Hematopoietic multipotent progenitor cell treated with erythropoietin and hydrocortisone succinate and interleukin-3 and kit ligand, for 4 days (in vitro differentiated cells): ENCODE measurements at places on chromosomes 12 and 14.

DNA sequence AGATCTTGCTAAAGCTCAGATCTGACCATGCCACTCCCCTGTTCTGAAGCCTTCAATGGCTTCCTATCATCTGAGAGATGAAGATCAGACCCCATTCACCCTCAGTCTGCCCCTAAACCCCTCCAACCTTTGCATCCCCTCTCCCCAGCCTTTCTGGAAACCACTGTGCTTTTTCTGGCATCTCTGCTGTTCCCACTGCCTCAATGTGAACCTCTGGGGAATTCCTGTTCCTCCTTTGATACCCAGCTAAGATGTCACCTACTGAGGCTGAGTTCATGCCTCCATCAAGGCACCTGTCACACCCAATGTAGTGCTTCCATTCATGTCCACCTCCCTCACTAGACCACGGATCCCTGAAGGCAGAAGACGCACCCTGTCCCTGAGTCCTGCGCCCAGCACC is 19.3 kb downstream of the CYP46A1 start:
- no peak for DNase-seq

DNA sequence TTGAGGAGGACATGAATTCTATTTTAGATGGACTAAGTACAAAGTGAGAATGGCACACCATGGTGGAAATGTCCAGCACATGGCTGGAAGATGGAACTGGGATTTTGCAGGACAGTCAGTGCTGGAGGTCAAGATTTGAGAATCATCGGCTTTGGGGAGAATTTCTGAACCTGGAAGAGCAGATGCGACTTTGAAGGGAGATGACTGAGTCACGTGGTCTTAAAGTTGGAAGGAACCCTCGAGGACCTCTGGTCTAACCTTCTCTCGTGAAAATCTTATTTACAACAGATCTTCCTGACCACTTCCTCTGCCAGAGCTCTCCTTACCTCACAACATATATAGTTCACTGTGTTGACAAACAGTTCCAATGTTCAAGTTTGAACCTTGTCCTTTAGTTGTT is 415.4 kb downstream of the ATP23 start:
- DNase-seq = no peak

GRCh38 chr12:128603573-128604115 is 220.1 kb downstream of the SLC15A4 start:
- DNase-seq = no peak

- DNase-seq = no peak
Observed at GRCh38 chr12:83044736-83045135, 358.0 kb downstream of the TMTC2 start.

DNA sequence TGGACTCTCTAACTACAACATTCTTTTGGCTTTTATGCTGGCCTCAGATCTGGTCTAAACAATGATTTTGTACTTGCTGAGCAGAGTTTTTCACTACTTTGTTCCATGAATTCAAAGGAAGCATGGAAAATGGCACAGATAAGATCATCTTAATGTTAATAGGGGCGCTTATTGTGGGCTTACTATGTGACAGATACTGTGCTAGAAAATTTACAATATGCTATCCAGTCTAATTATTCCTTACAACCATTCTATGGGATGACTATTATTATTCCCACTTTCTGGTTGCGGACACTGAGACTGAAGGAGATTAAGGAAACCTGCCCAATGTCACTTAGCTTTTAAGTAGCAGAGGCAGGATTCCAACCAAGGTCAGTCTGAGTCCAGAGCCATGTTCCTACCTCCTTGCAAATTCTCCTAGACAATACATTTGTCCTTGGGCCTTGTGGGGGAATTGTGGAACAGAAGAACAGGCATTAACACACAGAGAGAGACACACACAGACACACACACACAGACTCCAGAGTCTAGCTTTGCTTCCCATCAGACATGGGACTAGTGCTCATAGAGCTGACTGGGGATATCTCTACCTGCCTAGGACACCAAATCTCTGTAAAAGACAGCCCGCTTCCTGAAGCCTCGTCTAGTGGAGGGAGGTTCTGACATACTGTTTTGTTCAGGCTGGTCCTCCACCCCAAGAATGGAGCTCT is 107.7 kb downstream of the SLC38A1 start:
- no peak for DNase-seq

GRCh38 chr14:59359431-59360124 is 105.6 kb downstream of the GPR135 start:
- peak; percentile 71 for DNase-seq

GRCh38 chr14:57712102-57712501 is 153.8 kb downstream of the SLC35F4 start:
- DNase-seq = no peak

DNA sequence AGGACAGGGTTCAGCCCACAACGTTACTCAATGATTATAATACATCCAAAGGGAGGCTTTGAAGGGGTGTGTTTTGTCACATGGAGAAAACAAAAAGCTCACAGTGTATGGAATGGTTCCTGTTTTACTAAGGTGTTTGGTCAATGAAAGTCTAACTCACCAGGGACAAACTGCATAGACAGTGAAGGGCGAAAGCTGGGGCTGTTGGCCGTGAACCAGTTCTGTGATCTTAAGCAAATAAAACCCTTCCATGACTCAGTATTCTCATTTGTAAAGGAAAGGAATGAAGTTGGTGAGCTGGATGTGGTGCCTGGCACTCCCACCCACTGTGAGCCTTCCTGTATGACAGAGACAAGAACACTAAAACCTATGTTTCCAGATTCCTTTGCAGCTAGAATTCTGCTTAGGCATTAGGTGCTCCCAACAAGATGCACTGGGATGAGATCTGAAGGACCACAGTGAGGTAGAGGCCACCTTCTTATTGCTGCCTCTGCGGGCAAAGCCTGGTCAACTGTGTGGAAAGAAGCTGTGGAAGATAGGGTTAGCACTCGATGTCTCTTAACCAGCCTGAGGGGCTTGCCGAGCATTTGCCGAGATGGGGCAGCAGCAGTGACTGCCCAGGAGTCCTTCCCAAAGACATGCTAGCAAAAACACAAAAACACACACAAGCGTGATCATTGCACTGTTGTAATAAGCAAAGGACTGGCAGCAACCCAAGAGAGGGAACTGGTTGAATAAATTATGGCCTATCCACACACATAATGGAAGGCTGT is 48.5 kb downstream of the VCPKMT start:
- DNase-seq = no peak

DNA sequence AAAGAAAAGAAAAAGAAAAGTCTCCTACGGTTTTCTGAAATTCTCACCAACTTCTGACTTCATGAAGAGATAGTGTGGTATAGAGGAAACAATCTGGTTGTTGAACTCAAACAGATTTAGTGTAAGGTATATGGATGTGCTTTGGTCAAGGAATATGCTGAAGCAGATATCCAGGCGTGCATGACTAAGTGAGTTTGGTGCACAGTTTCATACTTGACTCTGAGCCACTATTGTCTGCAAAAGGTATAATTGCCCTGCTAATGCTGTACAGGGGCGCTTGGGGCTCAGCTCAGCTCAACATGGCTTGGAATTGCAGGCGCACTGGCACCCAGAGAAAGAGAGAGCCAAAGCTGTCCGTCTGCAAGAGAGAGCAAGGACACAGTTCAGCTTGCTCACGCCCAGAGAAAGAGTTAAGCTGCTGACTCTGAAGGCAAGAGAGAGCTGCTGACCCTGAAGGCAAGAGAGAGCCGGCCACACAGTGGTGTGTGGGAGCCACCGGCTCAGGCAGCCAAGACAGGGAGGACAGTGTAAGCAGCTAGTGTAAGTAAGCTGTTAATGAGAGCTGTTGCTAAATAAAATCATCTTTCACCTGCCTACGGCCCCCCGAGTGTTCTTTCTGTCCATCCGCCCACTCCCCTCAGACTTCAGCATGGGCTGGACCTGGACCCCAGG is 66.4 kb upstream of the SLC38A4 start:
- DNase-seq = no peak

- DNase-seq = peak; percentile 51
Observed at GRCh38 chr12:42484996-42485395, 104.5 kb downstream of the PRICKLE1 start.

GRCh38 chr14:22798528-22798927 is 16.7 kb downstream of the SLC7A7 start:
- DNase-seq = no peak

- DNase-seq = no peak
Observed at GRCh38 chr12:28059668-28060067, 87.1 kb upstream of the PTHLH start.

DNA sequence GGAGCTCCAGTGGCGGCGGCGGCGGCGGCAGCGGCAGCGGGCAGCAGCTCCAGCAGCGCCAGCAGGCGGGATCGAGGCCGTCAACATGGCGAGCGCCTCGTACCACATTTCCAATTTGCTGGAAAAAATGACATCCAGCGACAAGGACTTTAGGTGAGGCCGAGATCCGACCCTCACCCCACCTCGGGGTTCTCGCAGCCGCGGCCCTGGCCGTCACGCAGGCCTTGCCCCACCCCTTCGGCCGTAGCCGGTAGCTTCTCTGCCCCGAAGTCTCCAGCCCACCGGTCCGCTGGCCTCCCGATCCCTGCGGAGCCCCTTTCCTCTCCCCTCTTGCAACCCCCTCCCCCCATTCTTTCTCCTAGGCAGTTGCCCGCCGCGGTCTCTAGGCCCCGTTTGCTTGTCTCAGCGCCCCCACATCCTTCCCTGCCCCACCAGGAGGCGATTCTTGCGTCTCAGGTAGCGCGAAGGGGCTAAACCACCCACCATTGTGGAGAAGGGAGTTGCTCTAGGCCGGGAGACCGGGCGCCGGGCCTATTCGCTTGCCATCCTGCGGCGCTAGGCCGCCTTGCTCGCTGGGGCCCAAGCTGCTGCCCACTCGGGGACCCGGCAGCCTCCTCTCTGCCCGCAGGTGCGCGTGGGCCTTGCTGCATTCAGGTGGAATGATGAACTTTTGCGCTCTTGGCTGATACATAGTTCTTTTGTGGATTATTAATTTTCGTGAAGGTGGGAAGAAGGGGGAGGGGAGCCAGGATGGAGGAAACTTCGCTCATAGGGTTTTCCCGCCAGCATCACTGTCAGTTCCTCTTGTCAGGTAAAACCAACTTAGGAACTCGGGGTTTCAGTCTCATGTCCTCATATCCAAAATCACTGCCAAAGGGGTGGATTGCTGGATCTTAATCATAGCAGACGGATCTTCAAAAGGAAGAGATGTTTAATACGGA is 745 bp downstream of the CAND1 start:
- peak; percentile 69 for DNase-seq

DNA sequence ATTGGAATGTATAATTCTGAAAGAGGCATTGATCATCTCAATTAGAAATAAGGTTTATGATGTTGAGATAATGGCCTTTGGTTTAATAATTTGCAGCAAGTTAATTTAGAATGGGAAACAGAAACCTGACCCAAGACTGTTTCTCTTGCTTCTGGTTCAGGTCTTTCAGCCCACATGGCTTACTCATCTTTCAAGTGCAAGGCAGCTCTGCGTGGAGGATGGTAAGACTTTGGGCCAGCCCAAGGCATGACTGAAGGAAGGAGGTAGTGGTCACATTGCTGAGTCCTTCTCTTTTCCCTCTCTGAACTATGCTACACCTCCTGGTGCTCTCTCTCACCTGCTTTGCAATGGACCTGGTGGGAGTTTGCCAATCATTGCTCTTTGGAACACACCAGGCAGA is 98.7 kb downstream of the CAND1 start:
- no peak for DNase-seq

DNA sequence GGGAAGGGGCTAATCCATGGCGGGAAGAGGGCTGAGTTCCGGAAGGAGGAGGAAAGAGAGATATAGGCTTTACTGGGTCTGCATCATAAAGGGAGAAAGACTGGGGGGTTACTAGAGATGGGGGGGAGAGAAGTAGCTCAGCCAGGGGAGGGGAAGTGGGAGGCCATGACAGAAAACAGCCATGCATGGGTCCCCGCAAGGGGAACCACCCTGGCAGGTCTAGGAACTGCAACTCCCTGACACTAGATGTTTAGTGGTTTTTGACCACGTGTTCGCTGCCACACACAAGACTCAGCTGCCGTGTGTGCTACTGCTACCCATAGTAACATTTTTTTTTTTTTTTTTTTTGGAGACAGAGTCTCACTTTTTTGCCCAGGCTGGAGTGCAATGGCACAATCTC is 145.0 kb downstream of the RIMBP2 start:
- DNase-seq = peak; percentile 9

DNA sequence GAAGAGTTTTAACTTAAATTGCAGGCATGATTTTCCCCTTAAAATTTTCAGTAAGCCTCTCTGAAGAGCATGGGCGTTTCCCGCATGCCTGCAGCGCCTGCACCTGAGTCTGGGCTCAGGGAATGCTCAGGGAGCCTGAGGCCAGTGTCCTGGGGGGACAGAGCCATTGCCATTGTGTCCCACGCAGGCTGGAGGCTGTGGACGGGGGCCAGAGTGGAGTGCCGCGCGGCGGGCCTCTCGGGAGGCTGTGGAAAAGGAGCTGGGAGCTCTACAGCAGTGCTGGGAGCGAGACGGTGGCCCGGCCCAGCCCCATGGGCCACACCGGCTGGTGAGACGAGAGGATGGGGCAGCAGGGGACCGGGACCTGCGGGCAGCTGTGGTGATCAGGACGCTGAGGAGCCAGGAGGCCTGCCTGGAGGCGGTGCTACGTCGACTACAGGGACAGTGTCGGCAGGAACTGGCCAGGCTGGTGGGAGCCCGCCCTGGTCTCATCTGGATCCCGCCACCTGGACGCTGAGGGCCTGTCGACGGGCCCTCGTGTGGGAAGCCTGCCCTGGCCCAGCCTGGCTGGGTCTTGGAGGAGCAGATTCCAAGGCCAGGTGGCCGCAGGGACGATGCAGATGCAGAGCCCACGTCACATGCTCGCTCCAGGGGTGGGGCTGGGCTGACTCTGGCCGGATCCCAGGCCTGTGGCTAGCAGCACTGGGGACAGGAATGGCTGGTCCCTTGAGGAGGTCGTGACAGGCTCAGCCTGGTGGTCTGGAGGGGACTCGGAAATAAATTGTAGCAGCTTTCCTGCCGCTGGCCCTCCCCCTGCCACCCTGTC is 7.6 kb downstream of the TEDC1 start:
- no peak for DNase-seq

DNA sequence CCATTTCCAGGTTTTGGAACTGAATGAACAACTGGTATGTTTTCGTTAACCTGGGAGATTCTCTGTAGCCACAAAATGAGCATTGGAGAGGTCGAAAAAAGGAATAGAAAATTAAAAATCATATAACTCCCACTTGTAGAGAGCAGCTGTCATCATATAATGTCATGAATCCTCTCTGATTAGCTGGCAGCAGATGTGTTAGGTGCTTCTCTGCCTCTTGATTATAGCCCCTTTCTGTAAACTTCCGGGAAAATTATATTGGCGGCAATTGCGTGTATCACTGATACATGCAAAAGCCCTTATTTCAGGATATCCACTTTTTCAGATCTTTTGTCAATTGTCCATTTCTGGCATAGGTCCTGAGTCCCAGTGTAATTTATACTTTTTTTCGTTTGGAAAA is 31.7 kb downstream of the FGD4 start:
- no peak for DNase-seq

- DNase-seq = no peak
Observed at GRCh38 chr12:5921027-5921909, 23.8 kb downstream of the ANO2 start.

DNA sequence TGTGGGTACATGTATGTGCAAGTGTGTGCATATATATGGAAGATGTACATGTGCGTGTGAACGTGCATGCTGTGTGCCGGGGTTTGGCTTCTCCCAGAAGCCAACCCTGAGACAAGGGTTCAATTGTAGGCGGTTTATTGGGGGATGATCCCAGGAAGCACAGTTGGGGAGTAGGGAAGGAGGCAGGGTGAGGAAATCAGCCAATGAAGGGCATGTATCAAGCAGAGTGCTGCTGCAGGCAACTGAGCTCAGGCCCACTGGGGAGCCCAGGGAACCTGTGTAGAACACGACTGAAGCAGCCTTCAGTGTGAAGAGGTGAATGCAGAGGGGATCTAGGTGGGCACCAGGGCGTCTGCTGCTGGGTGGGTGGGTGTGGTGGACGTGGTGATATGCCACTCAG is 21.6 kb downstream of the SYNDIG1L start:
- DNase-seq = no peak

GRCh38 chr14:91253795-91254323 is 9.4 kb upstream of the GPR68 start:
- DNase-seq = peak; percentile 32
